ENCODE measurements at places on chromosomes 11 and 22. TPM values are rescaled to one million over a fixed set of nuclear protein-coding genes. Genes with fewer than 3 reads are reported as not detected.

Gene SCO2
- total RNA-seq = 0.97 TPM

Gene POU2AF2
- not detected for total RNA-seq

Gene GVQW3
- total RNA-seq = 2.2 TPM

Gene MMP1
- total RNA-seq = not detected

Gene NAALAD2
- total RNA-seq = not detected

Gene GGTLC2
- total RNA-seq = not detected

Gene GLYAT
- not detected for total RNA-seq

Gene TEX54
- total RNA-seq = 1.4 TPM

Gene FAR1
- total RNA-seq = 50.3 TPM

Gene SEZ6L
- total RNA-seq = not detected

Gene PARVA
- total RNA-seq = 0.06 TPM

Gene CRACR2B
- 3.4 TPM for total RNA-seq

Gene TCF20
- total RNA-seq = 65.3 TPM

Gene CARNS1
- total RNA-seq = 2.0 TPM

Gene MPZL2
- 6.1 TPM for total RNA-seq

All from activated CD8-positive, alpha-beta memory T cell treated with anti-CD3 and anti-CD28 coated beads for 36 hours (primary cell).